ENCODE measurements at places on chromosomes 5 and 9. TPM values are rescaled to one million over a fixed set of nuclear protein-coding genes. Genes with fewer than 3 reads are reported as not detected.
A peak's percentile ranks its signal among the peaks of the same experiment; 100 is the strongest.

DNA sequence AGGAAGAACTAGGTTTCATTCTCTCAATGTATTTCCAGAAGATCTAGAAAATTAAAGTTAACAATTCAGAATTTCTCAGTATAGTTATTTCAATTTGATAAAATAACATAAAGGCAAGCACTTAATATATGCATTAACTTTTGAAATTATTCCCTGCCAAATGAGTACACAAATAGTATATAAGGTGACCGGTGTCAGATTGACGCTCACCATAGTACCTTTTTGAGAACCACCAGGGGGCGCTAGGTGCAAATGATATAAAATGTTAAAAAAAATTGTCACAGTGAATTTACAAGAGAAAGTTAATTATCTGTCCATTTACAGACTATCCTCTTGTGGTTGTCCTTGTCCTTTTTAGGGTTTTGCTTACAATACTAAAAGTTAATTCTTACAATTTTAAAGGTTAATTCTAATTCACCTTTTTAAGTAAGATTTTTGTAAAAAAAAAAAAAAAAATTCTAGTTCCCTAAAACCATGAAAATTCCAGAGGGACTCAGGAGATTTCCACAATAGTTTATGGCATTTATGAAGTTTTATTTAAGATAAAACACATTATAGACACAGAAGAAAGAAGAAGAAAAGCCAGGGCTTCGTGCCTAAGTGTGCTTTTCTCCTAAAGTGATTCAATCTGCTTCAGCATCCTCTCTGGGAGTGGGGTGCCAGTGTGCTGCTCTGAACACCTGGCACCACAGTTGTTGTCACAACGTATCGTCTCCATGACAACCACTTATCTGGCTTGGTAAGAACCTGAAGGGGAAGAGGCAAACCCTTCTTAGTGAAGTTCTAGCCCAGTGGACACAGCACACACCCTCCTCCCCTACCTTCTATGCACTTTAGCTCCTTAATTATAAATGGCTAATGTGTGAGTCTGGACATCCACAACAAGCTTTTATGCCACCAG, 1.7 kb downstream of the ADAMTS16 start:
- DNase-seq: peak; percentile 61

DNA sequence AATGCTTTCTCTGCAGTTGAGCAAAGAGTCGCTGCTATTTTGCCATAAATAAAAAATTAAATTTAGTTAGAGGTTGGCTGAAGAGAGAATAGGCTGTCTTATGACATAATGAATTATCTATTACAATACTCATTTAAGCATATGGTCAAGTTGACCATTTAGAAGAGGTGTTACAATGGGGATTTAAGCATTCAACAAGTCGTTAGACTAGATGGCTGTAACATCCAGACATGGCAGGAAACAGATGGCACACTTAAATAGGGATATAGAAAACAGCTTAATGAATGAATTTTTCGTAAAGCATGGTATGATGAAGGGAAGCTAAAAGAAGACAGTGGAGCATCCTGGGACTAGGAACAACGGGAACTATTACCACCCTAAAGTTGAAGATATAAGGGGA, 160.3 kb upstream of the PTPRD start:
- no peak for DNase-seq

- peak; percentile 86 for DNase-seq
Measured at GRCh38 chr5:134543820-134544614, 18.5 kb downstream of the JADE2 start.

DNA sequence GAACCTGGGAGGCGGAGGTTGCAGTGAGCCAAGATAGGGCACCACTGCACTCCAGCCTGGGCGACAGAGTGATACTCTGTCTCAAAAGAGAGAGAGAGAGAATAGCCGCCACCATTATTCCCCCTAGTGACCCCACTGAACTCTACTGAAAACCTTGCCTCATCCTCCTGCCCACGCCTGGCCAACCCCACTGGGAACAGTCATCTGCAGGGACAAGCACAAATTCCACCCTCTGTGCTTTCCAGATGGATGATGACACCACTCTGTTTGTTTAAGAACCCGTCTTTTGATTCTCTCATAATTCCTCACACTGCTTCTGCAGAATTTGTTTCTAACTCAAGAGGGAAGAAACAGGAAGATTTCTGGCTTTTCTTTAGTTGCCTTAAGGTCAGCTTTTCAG, 12.2 kb downstream of the BHMT2 start:
- no peak for DNase-seq

DNA sequence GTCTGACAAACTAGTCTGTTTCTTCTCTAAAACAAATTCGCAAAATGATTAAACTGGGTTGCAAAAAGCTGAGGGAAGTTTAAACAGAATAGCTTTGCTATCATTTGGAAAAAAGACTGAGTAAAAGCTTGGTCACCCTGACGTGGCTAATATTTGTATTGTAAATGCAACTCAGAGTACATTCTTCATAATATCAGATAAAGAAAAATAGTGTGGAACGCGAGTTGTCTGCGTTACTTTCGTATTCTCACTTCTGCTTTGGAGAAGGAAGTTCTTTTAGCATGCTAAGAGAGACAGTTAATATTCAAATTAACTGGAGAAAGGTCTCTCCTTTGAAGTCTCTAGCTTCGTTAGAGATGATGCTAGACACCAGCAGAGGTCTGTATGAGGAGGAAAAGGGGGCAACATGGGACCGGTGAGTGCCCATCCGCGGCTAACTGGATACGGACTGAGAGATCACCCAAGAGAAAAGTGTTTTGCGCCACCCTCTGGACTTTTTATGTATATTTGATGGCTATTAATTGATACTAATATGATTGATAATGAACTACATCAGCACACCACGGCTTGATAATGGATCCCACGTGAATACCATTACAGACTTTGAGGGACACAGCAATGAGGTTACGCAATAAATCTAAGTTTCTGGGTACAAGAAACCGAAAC, 2.9 kb upstream of the CNTRL start:
- peak; percentile 79 for DNase-seq

GRXCR2 gene
- total RNA-seq: not detected

- DNase-seq: no peak
Measured at GRCh38 chr5:78690253-78690972, 41.8 kb upstream of the LHFPL2 start.

- DNase-seq: no peak
Measured at GRCh38 chr5:176366232-176366894, 1.1 kb downstream of the ARL10 start.

ORM2 gene
- not detected for total RNA-seq

SYK gene
- 242 TPM for total RNA-seq

SLCO6A1 gene
- not detected for total RNA-seq

CCNI2 gene
- total RNA-seq: 1.1 TPM

DNA sequence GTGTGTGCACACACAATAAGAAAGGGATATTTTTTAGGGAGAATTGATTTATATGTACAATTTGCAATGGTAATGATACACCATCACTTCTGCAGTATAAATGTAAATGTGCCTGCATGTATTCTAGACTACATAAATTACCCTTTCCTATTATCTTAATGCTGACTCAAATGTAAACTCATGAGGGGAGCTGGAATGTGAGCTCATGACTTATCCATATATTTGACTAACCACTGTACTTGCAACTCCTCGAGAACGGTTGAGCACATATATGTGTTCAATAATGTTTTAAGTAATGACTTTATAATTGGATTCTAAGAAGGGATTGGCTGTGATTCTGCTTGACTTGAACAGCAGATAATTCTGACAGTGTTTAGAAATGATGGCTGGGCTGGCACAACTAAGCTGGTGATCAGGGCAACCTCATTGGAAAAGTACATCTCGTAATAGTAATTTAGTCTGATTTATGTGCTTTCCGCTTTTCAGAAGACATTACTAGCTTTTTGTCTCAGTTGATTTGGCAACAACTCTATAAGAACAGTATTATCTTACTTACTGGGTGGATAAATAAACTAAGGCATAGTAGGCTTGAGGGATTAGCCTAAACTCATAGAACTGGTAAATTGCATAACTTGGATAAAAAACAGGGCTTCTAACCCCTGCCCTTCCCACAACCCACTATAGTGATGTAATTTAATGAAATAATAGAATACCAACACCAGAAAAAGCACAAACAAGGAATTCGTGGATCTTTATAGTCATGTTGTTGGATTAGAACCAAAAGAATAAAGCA, 130.2 kb upstream of the SPEF2 start:
- no peak for DNase-seq

DNA sequence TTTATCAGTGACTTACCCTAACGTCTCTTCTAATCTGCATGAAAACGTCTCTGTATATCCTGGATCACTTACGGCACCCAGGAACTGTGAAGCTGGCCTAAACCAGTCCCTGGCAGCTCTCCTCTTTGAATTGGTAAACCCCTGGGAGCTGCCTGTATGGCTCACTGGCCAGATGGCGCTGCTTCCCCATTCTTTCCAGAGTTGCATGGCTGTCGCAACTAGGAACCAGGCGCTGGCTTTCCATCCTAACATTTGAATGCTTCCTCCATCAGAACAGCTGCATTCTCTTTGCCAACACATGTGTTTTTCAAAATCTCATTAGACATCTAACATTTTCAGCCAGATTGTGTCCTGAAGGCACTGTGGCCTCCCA, 8.0 kb upstream of the PCA3 start:
- peak; percentile 37 for DNase-seq

Measured in B cell (primary cell).